ENCODE measurements at places on chromosomes 11 and 22. TPM values are rescaled to one million over a fixed set of nuclear protein-coding genes. Genes with fewer than 3 reads are reported as not detected.
A peak's percentile ranks its signal among the peaks of the same experiment; 100 is the strongest.

The CCDC73 gene
- total RNA-seq = not detected

The IL10RA gene
- 21.2 TPM for total RNA-seq

- no peak overlapping the region for H3K27ac ChIP-seq
- no peaks in the 10 kb centered on the region for H3K27me3 ChIP-seq
- H3K36me3 ChIP-seq = no peaks in the 10 kb centered on the region
- peaks cover 78% of the 10 kb centered on the region for H3K4me1 ChIP-seq
These were observed 32.6 kb downstream of the ZNRF3 start for GRCh38 chr22:28915969-28916368.

GRCh38 chr11:78504708-78505107 lies 70.0 kb downstream of the NARS2 start:
- H3K27ac ChIP-seq = no peak overlapping the region
- no peak overlapping the region for H3K4me3 ChIP-seq
- H3K36me3 ChIP-seq = no peaks in the 10 kb centered on the region
- H3K27me3 ChIP-seq = no peaks in the 10 kb centered on the region
- peaks cover 11% of the 10 kb centered on the region for H3K4me1 ChIP-seq

DNA sequence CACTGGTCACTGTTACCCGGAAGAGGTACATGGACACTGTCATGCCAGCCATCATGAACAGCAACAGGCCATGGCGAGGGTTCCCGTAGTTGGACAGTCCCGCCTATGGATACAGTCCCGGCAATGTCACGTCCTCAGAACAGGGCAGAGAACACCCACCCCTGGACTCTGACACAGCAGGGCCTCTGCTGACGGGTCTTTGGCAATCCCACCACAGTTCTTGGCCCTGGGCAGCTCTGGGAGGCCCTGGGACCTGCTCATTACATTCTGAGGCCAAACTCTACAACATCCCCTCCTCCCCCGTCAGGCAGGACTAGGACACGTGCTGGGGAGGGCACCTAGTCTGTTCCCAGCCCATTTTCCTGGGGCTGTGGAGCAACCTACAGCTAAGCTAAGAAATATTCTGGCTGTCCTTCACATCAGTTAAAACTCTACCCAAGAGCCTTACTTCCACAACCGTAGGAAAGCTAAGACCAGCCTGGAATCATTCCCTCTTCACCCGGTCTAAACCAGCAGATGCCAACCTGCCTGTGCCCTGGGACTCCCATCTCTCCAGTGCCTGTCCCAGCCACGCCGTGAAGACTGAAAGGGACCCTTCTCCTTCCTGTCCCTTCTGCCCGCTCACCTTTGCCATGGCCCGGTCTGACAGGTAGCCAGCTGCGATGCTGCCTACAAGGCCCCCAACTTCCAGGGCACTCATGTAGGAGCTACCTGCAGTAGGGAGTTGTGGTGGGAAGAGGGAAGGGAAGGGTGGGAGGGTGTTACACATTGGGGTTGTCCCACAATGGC lies 4.5 kb downstream of the SLC37A4 start:
- peaks cover 67% of the 10 kb centered on the region for H3K36me3 ChIP-seq
- H3K4me3 ChIP-seq = no peak overlapping the region
- H3K27ac ChIP-seq = no peak overlapping the region
- peaks cover 49% of the 10 kb centered on the region for H3K4me1 ChIP-seq
- H3K27me3 ChIP-seq = no peaks in the 10 kb centered on the region

GRCh38 chr11:126310200-126310991 lies 6.5 kb downstream of the DCPS start:
- no peak overlapping the region for H3K27ac ChIP-seq
- peak; percentile 95 for DNase-seq
- H3K4me1 ChIP-seq = peaks cover 18% of the 10 kb centered on the region
- H3K27me3 ChIP-seq = no peaks in the 10 kb centered on the region
- no peak overlapping the region for H3K4me3 ChIP-seq
- peaks cover 40% of the 10 kb centered on the region for H3K36me3 ChIP-seq

GRCh38 chr11:28106353-28107043 lies 1.5 kb downstream of the KIF18A start:
- H3K4me1 ChIP-seq = peaks cover 32% of the 10 kb centered on the region
- no peaks in the 10 kb centered on the region for H3K27me3 ChIP-seq
- H3K36me3 ChIP-seq = no peaks in the 10 kb centered on the region
- no peak overlapping the region for H3K4me3 ChIP-seq

- DNase-seq = no peak
- no peaks in the 10 kb centered on the region for H3K27me3 ChIP-seq
- no peak overlapping the region for H3K27ac ChIP-seq
These were observed 4.7 kb upstream of the RANBP1 start for GRCh38 chr22:20111045-20111688.

- no peak overlapping the region for H3K4me3 ChIP-seq
- H3K4me1 ChIP-seq = no peaks in the 10 kb centered on the region
- H3K36me3 ChIP-seq = peaks cover 70% of the 10 kb centered on the region
- DNase-seq = no peak
These were observed 32.8 kb upstream of the SERPIND1 start for GRCh38 chr22:20741008-20741633.

- no peak for DNase-seq
- H3K36me3 ChIP-seq = no peaks in the 10 kb centered on the region
- H3K27me3 ChIP-seq = peaks cover 69% of the 10 kb centered on the region
- no peak overlapping the region for H3K4me3 ChIP-seq
These were observed 1327.0 kb downstream of the BRD1 start for GRCh38 chr22:48500471-48501230.

DNA sequence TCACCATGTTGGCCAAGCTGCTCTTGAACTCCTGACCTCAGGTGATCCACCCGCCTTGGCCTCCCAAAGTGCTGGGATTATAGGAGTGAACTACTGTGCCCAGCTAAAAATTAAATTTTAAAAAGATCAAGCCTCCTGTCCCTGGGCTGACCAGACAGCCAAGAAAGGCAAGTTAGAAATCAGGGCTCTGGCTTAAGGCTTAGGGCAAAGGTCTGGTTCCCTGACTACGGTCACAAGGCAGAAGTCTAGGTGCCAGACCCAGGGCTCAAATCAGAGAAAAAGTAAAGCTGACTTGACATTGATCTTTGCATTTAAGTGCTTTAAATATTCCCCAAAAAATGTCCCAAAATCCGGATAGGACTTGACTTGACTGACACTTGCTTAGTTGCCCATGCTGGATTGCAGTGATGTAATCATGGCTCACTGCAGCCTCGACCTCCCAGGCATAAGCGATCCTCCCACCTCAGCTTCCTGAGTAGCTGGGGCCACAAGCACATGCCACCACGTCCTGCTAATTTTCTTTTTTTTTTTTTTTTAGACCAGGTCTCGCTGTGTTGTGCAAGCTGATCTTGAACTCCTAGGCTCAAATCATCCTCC lies 17.3 kb upstream of the CRKL start:
- H3K36me3 ChIP-seq = no peaks in the 10 kb centered on the region
- no peak for DNase-seq
- no peak overlapping the region for H3K27ac ChIP-seq
- H3K4me1 ChIP-seq = no peaks in the 10 kb centered on the region

Measured in esophagus muscularis mucosa (tissue), 4 donors.